ENCODE measurements at places on chromosomes 6 and 20. TPM values are rescaled to one million over a fixed set of nuclear protein-coding genes. Genes with fewer than 3 reads are reported as not detected.

Gene FAM83C
- not detected for total RNA-seq

Gene THBD
- total RNA-seq, result 293 TPM

Gene SCGN
- total RNA-seq, result not detected

Gene C6orf47
- 22.2 TPM for total RNA-seq

Gene RRAGD
- 3.2 TPM for total RNA-seq

Gene MUCL3
- total RNA-seq, result not detected

Gene SNAP25
- 0.40 TPM for total RNA-seq

Gene GSTA2
- not detected for total RNA-seq

Gene SLA2
- total RNA-seq, result not detected

Gene RRBP1
- total RNA-seq, result 199 TPM

Gene OR2J3
- total RNA-seq, result not detected

Gene GINM1
- 84.7 TPM for total RNA-seq

Gene SLC22A1
- 0.75 TPM for total RNA-seq

Gene SPO11
- total RNA-seq, result not detected

Gene LAMP5
- total RNA-seq, result 2.4 TPM

Gene TRERF1
- total RNA-seq, result 4.2 TPM

Gene RUNX2
- total RNA-seq, result 0.44 TPM
